ENCODE measurements at places on chromosomes 2 and 18. TPM values are rescaled to one million over a fixed set of nuclear protein-coding genes. Genes with fewer than 3 reads are reported as not detected.

The CHRNA1 gene
- not detected for total RNA-seq

The SOWAHC gene
- 0.97 TPM for total RNA-seq

The CCDC195 gene
- total RNA-seq = not detected

The AOX1 gene
- total RNA-seq = 1.1 TPM

The ACYP2 gene
- total RNA-seq = 6.4 TPM

The NLRC4 gene
- 0.33 TPM for total RNA-seq

The PLCD4 gene
- 0.51 TPM for total RNA-seq

The RBBP8 gene
- total RNA-seq = 65.3 TPM

The CCDC178 gene
- total RNA-seq = not detected

The GAL3ST2 gene
- total RNA-seq = 0.65 TPM

The UPP2 gene
- not detected for total RNA-seq

The LAMA3 gene
- 0.07 TPM for total RNA-seq

The HOXD11 gene
- not detected for total RNA-seq

The SKOR2 gene
- not detected for total RNA-seq

The KLF7 gene
- total RNA-seq = 29.5 TPM

The RPRM gene
- total RNA-seq = not detected

The DNAJC5G gene
- 0.19 TPM for total RNA-seq

The OLA1 gene
- 117 TPM for total RNA-seq

All from activated CD4-positive, alpha-beta memory T cell treated with anti-CD3 and anti-CD28 coated beads for 36 hours (primary cell).